ENCODE measurements at places on chromosomes 6 and 20.
A peak's percentile ranks its signal among the peaks of the same experiment; 100 is the strongest.

GRCh38 chr6:89082486-89082891 lies 1.9 kb downstream of the PNRC1 start:
- no peak for DNase-seq

DNA sequence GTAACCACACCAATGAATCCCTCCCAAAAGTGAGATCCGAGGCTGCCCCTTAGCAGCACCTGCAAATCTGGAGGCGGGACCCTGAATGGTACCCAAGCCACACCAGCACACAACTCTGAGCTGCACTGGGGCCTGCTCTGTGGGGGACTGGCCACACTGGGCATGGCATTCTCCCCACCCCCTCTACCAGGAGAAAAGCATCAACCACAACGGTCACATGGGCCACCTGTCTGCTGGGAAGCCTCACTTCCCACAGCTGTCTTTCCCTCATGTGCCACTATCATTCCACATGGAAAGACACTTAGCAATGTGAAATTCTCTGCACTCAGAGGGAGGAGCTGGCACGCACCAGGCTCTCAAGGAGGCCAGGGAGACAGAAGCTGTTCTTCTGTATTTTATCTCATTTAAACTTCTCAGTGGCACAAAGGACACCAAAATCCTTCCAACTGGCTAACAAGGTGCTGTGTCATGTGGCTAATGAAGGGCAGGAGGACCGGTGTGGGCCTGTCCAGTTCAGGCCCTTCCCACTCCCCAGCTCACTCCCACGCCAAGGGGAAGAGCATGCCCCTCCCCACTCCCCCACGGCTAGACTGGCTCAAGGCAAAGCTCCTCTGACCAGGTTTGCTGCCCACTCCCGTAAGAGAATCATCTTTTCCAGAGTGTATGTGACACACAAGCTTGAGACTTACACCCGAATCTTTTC lies 19.0 kb downstream of the YTHDF1 start:
- DNase-seq = no peak

DNA sequence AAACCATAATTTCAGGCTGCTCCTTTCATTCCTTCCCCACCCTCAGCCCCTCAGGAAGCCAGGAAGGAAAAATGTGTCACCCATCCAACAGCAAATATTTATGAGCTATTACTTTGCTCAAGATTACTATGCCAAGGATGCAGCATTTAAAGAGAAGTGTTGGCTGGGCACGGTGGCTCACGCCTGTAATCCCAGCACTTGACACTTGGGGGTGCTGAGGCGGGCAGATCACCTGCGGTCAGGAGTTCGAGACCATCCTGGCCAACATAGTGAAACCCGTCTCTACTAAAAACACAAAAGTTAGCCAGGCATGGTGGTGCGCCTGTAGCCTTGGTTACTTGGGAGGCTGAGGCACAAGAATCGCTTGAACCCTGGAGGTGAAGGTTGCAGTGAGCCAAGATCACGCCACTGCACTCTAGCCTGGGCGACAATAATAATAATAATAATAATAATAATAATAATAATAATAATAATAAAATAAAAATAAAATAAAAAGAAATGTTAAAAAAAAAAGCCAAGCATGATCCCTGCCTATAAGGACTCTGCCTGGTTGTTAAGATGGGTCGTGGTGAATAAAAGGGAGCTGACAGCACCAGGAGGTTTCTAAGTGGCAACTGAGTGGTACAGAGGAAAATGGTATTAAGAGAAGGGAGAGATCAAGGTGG lies 20.5 kb upstream of the TIAM2 start:
- no peak for DNase-seq

DNA sequence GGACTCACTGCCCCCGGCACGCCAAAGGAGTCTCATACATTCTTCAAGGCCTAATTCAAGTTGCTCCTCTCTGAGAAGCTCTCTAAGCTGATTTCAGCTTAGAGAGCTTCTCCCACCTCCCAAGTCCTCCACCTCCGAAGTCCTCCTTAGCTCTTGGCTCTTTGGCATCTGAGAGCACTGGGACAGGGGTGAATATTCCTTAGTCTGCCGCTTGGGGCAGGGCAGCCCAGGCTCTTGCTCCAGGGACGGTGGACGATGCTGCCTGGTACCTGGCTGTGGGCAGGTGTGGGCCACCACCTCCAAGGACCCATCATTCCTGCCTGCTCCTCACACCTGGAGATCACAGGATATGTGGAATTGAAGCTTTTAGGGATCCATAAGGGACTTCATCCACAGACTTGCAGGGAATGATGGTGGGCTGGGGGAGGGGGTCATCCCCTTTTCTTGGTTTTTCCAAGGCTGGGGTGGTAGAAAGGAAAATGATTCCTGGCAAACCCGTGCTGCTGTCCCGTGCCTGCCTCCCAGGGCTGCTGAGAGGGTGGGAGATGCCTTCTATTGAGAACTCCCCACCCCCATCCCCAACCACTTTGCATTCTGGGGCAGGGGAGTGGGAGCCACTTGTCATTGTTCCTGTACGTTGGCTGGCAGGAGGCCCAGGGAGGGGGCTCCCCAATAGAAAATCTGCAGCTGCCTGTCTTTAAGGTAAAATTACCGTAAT lies 57.4 kb downstream of the ARHGAP40 start:
- DNase-seq = peak; percentile 58

DNA sequence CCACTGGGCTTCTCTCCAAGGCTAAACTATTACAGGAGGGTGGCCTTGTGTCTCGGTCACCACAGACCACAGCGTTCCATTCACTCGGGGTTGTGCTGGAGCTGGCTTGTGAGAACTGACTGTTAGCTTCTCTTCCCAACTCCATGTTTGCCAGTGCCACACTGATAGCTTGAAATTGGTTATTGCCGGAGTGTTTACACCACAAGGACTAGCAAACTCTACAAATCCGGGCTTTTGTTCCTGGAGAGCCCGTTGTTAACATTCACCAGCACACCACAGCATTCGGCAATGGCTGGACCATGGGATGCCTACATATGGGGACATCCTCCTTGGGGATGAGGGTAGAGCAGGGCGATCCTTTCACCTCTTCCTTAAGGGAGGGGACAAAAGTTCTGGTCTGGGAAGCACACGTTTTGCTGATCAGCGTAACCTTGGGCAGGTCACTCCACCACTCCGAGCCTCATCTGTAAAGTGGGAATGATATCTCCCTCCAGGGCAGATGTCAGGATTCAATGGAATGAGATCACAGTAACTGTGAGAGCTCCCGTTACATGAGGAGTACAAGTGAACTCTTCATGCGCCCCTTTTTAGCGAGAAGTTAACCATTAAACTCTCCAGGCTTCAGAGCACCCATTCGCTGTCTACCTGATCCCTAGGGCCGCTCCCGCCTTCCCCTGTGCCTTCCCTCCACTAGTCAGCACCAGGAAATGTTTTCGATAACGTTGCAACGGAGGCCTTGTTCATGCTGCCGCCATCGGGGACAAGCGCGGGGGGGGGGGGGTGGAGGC lies 41.7 kb upstream of the TTPAL start:
- DNase-seq = peak; percentile 60

DNA sequence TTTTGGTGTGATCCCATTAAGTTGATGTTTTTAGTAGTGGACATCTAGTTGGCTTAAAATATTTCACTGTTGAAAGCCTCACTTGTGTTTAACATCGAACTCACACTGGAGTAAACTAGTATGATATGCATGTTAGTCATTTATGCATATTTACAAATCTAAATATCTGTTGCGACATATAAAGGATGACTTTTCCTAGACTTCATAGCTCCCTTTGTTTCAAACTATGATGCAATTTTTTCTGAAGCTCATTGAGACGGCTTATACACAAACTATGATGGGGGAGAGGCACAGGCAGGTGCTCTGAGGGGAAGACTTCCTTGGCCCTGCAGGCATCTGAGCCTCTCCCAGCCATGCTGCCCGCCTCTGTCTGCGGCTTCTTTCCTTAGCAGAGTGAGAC lies 11.8 kb upstream of the FOXC1 start:
- DNase-seq = no peak

GRCh38 chr20:49303065-49303552 lies 25.3 kb upstream of the ZNFX1 start:
- DNase-seq = no peak

DNA sequence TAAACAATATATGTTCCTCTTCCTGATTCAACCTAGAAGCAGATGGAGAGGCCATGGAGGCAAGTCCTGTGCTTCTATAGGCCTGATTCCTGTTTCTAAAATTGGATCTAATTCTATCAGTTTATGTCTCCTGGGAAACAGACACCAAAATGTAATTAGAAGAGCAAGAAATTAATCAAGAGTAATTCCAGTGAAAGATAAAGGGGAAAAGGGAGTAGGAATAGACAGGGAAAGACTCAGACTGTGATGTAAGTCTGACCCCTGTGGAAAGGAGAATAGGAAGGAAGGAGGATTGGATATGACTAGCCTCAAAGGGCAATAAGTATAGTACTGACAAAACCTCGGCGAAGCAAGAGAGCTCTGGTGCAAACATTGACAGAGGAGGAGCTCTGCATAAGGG lies 33.9 kb upstream of the FBXO30 start:
- no peak for DNase-seq

DNA sequence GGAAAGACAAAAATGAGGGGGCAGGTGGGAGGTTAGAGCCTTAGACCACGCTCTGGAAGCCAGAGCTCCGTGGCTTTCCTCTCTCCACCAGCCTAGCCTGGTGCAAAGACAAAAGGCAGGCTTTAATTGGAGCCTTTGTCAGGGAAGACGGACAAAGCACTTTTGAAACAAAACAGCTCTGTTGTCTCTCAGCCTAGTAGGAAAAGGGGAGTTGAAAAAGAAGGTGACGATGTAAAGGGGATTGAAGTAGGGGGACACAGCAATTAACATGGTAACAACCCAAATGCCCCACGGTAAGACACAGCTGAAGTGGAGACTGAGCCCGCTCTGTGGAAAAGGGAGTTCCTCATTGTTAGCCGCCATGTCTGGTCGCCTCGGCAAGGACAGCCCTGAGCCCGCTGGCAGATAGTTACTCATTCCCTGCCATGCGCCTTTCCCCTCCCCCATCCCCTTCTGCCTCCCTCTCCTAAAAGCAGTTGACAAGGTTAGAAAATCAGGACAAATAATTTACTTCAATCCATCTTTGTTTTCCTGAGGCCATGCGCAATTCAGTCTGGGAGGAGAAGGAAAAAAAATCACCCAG lies 93.0 kb downstream of the TCP11 start:
- DNase-seq = no peak
